Activated CD8-positive, alpha-beta memory T cell treated with anti-CD3 and anti-CD28 coated beads, Interleukin-2, amount 50 U/mL, for 4 hours (primary cell): ENCODE measurements at places on chromosomes 7 and 10.

- DNase-seq, result no peak
Observed at GRCh38 chr10:108899670-108900069, 1023.6 kb downstream of the XPNPEP1 start.

DNA sequence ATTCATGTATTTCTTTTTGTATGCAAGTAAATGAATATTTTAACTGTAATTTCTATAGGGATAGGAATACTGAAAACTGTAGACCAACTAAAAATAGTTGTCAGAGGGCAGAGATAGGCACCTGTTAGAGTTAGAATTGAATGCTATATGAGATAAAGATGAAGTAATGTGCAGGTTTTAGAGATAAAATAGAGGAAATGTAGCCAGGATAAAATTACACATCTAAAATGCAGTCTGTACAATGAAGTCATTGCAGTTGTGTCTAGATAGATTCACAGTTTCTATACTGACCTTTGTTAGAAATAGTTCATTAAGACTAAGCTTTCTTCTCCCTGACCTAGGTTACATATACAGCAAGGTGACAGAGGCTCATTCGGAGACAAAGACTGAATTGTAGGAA is 46.2 kb downstream of the SMNDC1 start:
- DNase-seq, result no peak

GRCh38 chr10:128576336-128576735 is 450.1 kb upstream of the MKI67 start:
- DNase-seq, result no peak

DNA sequence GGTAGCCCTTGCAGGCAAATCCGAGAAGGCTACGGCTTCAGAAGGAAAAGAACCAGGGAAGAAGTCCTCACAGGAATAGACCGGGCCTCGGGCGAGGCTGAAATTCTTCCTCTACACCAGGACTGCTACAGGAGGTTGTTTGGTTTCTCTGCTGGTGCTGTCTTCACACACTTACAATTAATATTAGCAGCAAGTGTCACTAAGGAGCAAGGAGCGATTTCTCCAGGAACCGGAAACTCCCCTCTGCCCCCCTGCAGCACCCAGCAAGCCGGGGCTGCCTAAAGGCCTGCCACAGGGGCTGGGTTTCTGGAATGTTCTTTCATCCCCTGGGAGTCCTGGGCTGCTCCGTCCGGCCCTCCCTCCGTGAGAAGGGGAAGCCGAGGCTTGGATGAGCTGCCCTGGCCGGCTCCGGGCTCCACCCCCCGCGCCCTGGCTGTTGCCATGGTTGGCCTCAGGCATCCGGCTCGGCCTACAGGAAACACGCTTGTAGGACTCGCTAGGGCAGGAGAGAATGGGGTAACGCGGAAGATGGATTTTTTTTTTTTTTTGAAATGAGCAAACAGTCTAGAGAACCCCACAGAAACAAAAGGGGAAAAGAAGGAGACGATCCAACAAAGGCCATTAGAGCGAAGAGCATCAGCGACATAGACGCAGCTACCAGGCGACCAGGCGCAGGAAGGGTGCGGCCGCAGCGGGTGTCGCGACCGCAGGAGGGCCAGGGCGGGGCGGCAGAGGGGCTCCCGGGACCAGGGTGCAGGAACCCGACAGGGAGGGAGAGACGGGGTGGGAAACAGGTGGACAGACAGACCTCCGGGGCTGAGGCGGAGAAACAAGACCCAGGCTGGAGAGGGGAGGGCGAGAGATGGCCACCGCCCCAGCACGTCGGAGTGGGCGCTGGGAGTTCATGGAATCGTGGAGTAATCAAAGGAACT is 33.0 kb downstream of the EN2 start:
- no peak for DNase-seq

GRCh38 chr10:61923210-61923949 is 21.9 kb downstream of the ARID5B start:
- no peak for DNase-seq

GRCh38 chr7:124700655-124701054 is 64.9 kb downstream of the GPR37 start:
- DNase-seq, result no peak

DNA sequence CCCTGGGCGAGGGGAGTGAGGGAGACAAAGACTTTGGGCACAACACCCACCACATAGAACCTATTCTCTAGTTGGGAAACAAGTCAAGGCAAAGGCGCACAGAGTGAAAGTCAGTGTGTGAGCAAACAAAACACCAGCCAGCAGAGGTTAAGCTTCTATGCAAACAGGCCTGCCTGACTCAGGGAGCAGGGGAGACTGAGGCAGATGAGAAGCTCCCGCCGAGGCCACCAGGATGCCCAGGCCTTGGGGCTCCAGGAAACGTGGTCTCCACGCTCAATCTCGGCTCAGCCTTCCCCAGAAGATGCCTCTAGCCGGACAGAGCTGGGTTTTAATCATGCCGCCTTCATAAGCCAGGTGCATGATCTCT is 74.1 kb upstream of the KCNMA1 start:
- no peak for DNase-seq
